Right ventricle myocardium superior (tissue), 1 donor: ENCODE measurements at places on chromosomes 2 and 18. TPM values are rescaled to one million over a fixed set of nuclear protein-coding genes. Genes with fewer than 3 reads are reported as not detected.

DNA sequence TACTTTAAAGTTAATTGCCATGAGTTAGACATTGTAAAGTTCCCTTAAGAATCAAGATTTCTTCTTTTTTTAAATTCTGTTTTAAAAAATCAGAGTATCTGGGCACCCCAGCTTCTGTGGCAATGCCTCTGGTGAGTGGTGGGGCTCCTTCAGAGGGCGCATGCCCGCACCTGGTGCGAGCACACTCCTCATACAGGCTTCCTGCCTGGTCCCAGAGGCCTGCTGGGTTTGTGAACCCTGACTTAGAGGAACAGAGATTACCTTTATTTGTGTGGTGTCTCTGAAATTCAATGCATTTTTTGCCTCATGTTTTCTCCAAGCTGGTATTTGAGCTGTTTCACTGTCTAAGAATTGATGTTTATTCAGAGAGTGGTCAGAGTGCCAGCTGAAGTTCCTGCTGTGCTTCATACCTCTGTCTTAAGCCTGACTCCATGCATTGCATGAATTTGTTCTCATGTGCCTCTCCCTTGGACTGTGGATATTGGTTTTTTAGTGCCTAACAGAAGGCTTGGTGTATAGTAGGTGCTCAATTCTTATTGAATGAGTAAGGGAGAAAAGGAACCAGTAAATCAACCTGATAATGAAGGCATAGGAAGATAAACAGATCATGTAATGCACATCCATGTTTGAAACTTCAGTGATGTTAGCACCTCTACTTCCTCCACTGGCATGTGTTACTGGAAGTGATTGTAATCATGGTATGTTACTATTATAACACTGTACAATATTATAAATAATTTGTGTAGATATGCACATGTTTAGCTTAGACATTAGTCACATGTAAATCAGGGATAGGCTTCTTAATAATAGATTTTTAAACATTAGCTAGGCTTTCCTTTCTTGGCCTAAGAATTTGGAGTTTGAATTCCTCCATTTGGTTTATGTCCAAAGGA is 29.0 kb downstream of the PHLPP1 start:
- no peak for DNase-seq

BOK gene
- 3.8 TPM for total RNA-seq

DNA sequence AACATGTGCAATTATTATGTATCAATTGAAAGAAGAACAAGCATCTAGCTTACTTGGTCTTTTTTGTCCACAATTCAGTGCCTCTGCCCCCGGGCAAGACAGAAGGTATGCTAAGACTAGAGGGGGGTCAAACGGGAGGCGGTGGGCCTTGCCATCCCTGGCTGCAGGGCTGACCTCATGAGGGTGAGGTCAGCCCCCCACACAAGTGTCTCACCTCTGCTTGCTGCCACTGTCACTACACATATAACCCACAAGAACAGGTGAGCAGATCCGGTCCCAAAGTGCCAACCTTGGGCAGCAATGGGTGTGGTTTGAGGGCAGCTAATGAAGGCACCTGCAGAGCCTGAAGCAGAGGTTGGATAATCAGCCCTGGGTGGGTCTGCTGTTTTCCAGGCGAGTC is 71.5 kb downstream of the EDAR start:
- no peak for DNase-seq

- DNase-seq, result no peak
These were observed at the start of gene VIL1 for GRCh38 chr2:218418717-218419458. TSS of gene VIL1 (plus strand) at chr2:218419123. CDS start at chr2:218423779, 4,656 bp downstream.
